CD8-positive, alpha-beta memory T cell (primary cell): ENCODE measurements at places on chromosomes 2 and 18. TPM values are rescaled to one million over a fixed set of nuclear protein-coding genes. Genes with fewer than 3 reads are reported as not detected.

DNA sequence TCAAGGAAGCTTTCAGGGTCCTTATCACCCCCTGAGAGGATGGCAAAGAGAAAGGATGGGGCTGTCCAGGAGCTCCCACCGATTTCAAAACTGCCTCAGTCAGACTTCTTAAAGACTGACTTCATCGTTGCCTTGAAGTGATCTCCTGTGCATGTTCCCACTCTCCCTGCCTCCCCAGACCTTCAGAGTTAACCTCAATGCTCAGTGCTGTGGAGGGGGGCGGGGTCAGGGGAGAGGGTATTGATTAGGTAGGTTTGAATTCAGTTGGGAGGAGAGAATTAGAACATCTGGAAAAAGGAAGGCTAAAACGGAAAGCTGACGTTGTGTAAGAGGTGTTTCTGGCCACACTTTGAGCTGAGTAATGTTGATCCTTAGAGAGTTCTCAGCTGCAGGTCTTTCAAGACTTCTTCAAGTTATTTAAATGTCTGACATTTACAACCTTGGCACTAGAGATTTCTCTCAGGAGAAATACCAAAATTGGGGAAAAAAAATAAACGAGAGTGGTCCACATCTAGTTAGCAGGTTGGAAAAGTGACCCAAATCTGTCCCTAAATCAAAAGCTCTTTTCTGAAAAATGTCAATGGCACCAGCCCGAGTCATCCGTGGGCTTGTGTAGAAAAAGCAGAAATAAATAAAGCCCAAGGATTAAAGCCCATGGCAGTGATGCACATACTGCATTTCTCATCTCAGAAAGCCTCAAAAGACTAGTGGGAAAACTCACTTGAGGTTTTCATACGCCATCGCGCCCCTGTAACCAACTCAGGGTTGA lies 134.7 kb upstream of the EPAS1 start:
- no peak overlapping the region for H3K4me3 ChIP-seq
- no peaks in the 10 kb centered on the region for H3K4me1 ChIP-seq
- no peak for DNase-seq
- no peak overlapping the region for H3K27ac ChIP-seq
- no peaks in the 10 kb centered on the region for H3K36me3 ChIP-seq

GRCh38 chr2:117958186-117958585 lies 55.7 kb downstream of the CCDC93 start:
- peaks cover 30% of the 10 kb centered on the region for H3K36me3 ChIP-seq
- H3K4me1 ChIP-seq, result no peaks in the 10 kb centered on the region
- DNase-seq, result no peak
- H3K27me3 ChIP-seq, result no peaks in the 10 kb centered on the region
- no peak overlapping the region for H3K4me3 ChIP-seq

GRCh38 chr18:4211111-4211837 lies 243.8 kb downstream of the DLGAP1 start:
- H3K27ac ChIP-seq, result no peak overlapping the region
- no peak for DNase-seq
- no peaks in the 10 kb centered on the region for H3K27me3 ChIP-seq

DNA sequence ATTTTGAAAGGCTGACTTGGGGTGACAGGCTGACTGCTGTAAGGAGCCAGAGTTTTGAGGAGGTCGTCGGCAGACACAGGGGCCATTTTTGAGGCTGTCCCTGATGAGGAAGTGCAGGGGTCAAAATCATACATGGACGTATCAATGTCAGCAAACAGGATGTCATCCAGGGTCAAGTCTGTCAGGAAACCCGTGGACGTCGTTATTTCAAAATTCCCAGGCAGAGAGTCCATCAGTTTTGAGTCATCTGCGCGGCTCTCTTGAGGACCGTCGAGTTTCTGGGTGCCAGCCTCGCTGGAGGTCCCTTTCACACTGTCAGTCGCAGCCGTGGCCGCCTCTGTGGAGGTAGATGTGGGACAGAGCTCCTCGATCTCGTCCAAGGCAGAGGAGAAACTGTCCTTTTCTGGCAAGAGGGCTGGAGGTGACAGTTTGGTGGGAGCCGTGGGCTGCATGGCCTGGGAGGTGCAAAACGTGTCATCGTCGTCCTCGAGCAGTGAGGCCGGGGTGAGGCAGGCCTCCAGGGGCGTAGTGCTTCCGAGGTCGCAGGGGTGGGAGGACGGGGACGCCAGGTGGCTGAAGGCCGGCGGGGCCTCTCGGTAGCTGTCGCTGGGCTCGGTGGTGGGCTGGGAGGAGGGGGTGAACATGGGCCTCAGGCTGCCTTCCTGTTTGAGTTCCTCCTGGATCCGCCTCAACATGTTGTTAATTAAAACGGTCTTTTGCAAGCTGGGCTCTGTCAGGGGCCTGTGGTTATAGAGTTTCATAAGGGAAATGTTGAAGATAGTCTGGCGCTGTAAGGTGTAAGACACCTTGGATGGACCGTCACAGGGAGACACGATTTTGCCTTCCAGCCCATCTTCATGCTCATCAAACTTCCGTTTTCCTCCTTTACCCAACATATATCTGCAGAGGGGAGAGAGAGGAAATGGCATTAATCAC lies 17.5 kb downstream of the SERTAD2 start:
- H3K27me3 ChIP-seq, result no peaks in the 10 kb centered on the region
- DNase-seq, result no peak
- peaks cover 49% of the 10 kb centered on the region for H3K4me1 ChIP-seq
- peaks cover 24% of the 10 kb centered on the region for H3K36me3 ChIP-seq
- H3K4me3 ChIP-seq, result no peak overlapping the region

GRCh38 chr2:41293491-41293890 lies 754.3 kb upstream of the PKDCC start:
- H3K27me3 ChIP-seq, result no peaks in the 10 kb centered on the region
- DNase-seq, result no peak
- no peaks in the 10 kb centered on the region for H3K4me1 ChIP-seq
- no peaks in the 10 kb centered on the region for H3K36me3 ChIP-seq

Gene VAPA
- total RNA-seq, result 193 TPM

Gene RAMP1
- 0.60 TPM for total RNA-seq

Gene MAIP1
- total RNA-seq, result 40.8 TPM
